ENCODE measurements at places on chromosomes 5 and 9.

GRCh38 chr9:96350866-96351265 is 32.6 kb downstream of the SLC35D2 start:
- no peak for DNase-seq

DNA sequence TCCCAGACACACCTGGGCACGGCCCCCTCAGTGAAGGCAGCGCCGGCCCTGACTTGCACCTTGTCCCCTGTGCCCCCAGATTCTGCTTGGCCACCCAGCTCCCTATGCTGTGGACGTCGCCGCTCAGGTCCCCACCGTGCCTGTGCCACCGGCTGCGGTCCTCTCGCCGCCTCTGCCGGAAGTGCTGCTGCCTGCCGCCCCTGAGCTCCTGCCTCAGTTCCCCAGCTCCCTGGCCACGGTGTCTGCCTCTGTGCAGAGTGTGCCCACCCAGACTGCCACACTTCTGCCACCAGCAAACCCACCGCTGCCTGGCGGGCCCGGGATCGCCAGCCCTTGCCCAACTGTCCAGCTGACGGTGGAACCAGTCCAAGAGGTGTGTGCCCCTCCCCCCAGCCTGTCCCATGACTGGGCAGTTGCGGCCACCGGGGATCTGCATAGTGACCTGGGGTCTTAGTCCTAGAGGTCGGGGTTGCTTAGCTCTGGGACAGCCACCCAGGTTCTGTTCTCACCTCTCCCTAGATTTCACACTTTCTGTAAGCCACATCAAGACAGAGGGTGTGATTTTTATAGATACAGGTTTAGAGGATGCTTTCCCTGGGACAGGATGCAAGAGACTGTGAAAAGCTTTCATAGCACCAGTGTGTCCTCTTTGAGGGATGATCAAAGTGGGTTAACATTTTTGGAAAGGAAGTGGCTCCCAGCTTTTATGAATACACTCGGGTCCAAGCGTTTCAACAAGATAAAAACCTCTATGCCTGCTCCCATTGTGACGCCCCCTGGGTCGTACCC is 78.0 kb downstream of the WNK2 start:
- no peak for DNase-seq

- no peak for DNase-seq
Observed at GRCh38 chr9:34254141-34254913, 74.7 kb downstream of the KIF24 start.

DNA sequence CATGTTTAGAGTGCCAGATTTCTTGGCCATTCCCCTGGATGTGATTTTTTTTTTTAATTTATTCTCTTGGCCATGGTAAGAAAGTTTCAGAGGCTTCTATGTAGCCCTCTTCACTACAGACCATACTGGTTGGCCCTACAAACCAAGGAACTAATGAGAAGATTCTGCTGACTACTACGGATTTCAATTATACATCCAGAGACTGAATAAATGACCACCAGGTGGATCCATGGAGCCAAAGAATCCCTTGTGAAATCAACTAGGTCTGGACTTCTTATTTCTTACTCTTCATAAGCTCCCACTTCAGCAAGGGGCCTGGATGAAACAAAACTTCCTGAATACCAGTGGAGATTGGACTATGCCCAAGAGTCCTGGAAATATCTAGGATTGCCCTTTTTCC is 27.6 kb downstream of the ZNF622 start:
- DNase-seq: no peak
